ENCODE measurements at places on chromosomes 13 and 19. TPM values are rescaled to one million over a fixed set of nuclear protein-coding genes. Genes with fewer than 3 reads are reported as not detected.

The VSIG10L gene
- 0.47 TPM for total RNA-seq

The ZNF221 gene
- 2.5 TPM for total RNA-seq

The CRTC1 gene
- total RNA-seq: 10.1 TPM

The IRGC gene
- total RNA-seq: not detected

The EVI5L gene
- total RNA-seq: 25.4 TPM

DNA sequence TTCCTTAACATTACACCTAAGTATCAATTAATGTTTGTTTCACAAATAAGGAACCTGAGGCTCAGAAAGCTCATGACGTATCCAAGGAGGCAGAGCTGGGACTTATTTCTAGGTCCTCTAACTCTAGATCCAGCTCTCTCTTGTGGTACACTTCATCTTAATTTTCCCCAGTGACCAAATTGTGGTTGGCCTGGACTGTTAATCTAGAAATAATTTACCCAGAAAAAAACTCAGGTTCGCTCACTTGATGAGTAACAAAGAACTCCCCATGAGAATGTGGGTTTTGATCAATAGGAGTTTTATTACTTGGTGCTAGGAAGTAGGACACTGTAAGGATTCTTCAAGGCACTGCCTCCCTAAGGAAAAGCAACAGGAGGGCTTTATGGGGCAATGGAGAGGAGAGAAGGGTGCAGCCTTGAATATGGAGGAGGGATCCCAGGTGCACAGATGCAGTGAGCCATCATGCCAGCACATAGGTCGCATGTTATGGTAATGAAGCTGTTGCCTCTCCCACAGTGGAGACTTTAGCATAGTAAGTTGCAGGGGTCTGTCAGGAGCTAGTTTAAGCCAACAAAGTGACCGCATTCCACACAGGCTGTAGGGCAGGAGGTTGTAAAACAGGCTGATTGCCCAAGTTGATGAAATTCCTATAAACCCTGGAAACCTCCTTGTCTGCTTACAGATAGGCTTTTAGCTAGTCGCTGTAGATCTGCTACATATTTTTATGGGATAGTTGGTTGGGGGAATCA, 14.7 kb downstream of the RAP2A start:
- no peak for DNase-seq

DNA sequence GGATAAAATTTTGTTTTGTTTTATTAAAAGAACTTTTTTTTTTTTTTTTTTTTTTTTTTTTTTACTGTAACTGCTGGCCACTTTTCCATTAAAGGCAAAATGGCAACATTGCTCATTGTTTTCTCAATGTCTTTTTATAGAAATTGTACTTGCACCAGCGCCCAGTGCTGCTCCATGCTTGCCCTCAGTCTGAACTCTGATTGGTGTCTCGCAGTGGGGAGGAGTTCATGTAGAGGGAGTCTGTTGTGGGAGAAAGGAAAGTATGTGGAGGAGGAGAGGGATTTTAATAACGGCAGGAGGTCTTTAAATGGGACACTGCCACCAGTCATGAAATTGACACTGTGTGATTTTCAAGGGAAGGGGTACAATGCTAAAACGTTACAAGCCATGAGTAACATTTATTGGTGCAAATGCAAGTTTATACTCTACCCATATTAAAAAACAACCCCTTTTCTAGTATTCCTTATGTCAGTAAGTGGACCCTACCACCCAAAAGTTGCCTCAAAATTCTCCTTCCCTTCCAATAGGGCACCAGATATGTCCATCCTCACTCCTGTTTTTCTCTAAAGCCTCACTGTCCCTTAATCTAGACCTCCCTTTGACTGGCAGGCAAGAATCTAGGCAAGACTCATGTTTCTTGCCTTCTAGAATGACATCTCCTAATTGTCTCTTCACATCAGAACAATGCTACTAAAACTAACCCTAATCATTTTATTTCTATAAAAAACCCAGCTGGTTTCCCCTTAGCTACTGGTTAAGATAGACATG, 3.2 kb downstream of the RASL11A start:
- no peak for DNase-seq

- DNase-seq: no peak
Observed at GRCh38 chr13:46846726-46847125, 49.8 kb upstream of the ESD start.

DNA sequence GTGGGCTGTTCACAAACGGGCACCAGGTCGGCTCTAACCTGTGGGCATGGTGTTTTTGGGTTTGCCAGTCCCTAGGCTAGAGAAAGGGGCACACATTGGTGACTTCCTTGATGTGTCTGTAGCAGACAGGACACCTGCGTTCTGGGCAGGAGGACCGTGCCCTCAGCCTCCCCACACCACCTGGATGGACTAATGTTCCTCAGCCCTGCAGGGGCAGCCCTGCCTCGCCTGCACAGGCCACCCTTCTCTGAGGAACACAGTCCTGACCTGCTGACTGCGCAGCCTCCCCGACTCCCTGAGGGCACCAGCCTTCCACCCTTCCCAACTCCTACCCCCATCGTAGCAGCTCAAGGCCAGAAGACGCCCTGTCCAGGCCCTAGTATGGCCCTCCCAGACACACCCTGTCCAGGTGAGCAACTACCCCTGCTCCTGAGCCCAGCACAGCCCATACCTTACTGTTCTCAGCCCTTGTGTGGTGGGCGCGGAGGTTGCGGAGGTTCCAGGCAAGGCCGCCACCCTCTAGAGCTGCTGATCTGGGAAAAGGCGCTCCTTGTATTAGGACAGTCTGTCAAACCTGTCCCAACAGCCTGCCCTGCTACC, 55.7 kb downstream of the GGACT start:
- no peak for DNase-seq

GRCh38 chr19:19628501-19629134, 598 bp upstream of the LPAR2 start:
- DNase-seq: no peak

- peak; percentile 95 for DNase-seq
Observed at GRCh38 chr13:96053003-96053703, at the start of gene UGGT2. TSS of gene UGGT2 (minus strand) at chr13:96053401. CDS start at chr13:96053312, 89 bp downstream.

All from psoas muscle (tissue), 8 donors.